A549 (cell line): ENCODE measurements at places on chromosomes 4 and X.
A peak's percentile ranks its signal among the peaks of the same experiment; 100 is the strongest.

- DNase-seq = no peak
These were observed at the start of gene FAM149A for GRCh38 chr4:186104114-186104889. Gene FAM149A (plus strand): TSS chr4:186104704.

DNA sequence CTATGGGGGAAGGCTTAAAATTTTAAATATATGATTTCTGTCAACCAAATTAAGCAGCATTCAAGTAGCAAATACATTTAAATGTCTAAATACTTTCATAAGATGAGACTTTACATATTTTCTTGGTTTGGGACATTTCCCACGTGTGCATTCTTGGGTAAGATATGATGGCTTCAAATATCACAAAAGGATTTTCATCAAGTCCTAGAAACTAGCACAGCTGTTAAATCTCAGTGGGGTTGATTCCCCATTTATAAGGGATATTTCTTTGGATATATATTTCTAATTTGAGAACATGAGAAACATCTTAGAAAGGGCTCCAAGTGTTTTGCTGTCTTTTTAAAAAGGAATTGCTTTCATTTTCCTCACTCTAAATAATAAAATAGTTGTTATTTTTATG, 90.2 kb downstream of the P2RY10 start:
- no peak for DNase-seq

DNA sequence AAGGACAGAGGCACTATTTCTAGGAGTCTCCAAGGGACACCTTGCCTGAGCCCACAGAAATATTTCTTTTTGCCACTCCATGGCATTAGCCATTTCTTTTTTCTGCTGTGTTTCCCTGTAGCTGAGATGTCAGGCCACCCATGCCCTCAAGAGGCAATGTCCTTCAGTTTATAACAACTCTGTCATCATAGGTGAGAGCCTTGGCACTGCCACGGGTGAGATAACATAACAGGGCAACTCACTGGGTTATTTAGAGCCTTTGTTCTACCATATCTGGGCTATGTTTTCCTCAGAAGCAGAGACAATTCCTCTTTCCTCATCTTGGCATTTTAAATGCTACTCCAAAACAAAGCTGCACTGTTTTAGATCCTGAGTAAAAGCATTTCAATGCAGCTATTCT, 99.9 kb upstream of the MAOA start:
- DNase-seq = no peak

DNA sequence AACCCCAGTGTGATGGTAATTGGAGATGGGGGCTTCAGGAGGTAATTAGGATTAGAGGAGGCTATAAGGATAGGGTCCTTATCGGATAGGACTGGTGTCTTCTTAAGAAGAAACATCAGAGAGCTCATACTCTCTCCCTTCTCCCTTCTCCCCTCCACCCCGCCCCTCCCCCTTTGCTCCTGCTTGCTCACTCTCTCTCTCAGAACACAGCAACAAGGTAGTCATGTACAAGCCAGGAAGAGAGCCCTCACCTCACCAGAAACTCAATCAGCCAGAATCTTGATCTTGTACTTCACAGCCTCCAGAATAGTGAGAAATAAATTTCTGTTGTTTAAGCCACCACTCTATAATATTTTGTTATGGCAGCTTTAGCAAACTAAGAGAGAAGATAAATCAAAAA, 4.5 kb downstream of the DDX60L start:
- no peak for DNase-seq

GRCh38 chr4:107996949-107997788, 7.5 kb downstream of the HADH start:
- DNase-seq = no peak

DNA sequence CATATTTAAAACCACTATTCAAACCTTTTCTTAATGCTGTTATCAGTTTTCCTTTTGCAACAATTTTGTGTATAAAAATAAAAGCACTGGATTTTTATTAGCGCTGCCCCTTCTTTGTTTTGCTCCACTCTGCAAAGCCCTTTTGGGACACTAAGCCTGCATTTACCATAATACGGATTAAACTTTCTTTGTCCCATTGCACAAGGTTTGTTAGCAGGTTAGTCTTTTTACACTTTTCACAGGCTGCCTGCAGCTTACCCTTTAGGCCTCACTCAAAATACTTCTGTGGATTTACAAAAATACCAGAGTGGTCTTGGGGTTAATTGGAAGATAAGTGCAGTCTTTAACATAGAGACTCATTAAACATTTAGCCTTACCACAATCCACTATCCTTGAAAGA, 35.7 kb upstream of the MAB21L2 start:
- DNase-seq = no peak

- DNase-seq = no peak
These were observed 18.4 kb upstream of the DDX60 start for GRCh38 chr4:168336837-168337549.

GRCh38 chrX:39817754-39818470, 279.8 kb downstream of the BCOR start:
- no peak for DNase-seq

DNA sequence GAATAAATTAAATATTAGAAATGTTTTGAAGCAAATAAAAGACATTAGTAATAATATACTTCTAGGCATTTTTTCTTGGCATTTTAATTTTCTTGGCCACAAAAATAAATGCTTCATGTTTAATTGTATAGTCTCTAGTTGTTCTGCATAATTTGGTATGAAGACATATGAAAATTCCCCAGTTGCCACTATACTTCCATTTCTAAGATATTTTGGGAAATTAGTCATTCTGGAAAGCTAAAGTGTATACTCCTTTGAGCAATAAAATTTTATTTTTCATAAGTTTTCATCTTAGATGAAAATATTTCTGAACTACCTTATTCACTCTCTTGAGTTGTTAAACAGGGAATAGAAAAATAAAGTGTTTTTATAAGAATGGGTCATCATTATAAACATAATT, 13.8 kb downstream of the HDX start:
- DNase-seq = no peak

DNA sequence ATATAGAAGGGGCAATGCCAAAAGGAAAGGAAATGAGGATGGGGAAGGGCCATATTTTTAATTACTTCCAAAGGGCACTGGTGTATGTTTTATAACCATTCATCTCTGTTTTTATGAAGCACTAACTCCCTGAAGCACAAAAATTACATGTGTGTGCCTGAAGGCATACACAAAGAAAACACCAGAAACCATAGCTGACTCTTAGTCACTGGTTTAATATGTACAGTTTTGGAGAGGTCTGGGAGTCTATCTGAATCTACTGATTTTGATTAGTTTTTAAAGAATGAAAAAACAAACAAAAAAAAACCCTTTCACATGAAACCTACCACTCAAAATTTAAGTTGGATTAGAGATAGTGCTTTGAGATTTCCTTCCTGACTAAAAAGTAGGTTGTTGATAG, 438.7 kb downstream of the RPA4 start:
- DNase-seq = no peak

GRCh38 chr4:42488554-42488953, 91.3 kb downstream of the SHISA3 start:
- DNase-seq = no peak

GRCh38 chrX:4225086-4225485, 511.6 kb upstream of the PRKX start:
- DNase-seq = no peak

DNA sequence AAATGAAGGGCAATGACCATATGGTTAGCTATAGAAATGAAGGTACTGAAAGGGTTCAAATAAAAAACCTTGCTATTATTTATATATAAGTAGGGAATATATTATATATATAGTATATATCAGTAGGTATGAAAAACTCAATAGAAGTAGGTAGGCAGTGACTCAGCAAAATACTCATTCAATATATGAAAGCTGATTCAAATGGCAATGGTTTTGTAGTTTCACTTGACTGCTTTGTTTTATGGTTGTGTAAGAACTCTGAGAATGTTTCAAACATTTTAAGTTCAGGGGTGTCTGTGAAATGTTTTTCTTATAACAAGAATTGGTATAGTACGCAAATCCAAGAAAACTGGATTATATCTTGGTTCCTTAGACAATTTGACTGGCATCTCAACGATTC, 4.1 kb downstream of the ZNF280C start:
- peak; percentile 1 for DNase-seq

- DNase-seq = no peak
These were observed 313.2 kb upstream of the DKK2 start for GRCh38 chr4:107349266-107349665.

DNA sequence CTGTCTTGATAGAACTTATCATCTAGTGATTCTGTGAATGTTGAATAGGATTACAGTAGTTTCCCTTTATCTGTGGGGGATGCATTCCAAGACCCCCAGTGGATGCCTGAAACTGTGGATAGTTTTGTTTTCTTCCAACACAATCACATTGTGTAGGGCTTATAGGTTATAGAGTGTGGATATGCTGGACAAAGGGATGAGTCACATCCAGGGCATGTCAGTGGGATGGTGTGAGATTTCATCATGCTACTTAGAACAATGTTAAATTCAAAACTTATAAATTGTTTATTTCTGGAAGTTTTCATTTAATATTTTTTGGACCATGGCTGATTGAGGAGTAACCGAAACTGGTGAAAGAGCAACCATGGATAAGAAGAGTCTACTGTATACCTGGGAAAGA, 432.3 kb upstream of the ATOH1 start:
- peak; percentile 6 for DNase-seq

GRCh38 chr4:75255261-75255660, 258.9 kb downstream of the RCHY1 start:
- DNase-seq = no peak

DNA sequence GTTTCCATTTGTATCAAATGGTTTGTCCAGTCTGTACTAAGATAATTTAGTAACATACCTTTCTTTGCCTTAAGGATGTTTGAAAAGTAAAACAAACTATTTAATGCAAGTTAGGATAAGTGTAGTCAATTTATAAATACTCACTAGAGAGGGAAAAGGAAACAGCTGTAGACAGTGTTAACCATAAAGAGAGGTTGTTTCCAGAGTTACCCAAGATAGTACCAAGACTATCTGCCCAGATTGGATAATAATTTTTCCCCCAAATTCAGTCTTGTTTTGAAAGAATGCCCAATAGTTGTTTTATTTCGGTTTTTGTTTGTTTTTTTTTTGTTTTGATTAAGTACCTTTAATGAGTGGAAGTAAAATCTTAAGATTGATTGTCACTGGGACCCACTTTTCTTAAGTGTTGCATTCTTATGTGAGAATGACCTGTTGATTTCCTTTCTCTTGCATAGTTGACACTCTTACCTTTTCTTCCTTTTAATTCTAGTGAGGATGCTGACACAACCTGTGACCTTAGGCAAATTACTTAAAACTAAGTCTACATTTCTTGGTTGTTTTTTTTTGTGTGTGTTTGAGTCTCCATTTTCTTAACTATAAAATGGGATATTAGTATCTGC, 12.8 kb downstream of the AFF1 start:
- no peak for DNase-seq

GRCh38 chrX:150212672-150213480, 150.2 kb upstream of the MAMLD1 start:
- no peak for DNase-seq

- DNase-seq = no peak
These were observed 126.9 kb downstream of the MFAP3L start for GRCh38 chr4:169899295-169899694.

DNA sequence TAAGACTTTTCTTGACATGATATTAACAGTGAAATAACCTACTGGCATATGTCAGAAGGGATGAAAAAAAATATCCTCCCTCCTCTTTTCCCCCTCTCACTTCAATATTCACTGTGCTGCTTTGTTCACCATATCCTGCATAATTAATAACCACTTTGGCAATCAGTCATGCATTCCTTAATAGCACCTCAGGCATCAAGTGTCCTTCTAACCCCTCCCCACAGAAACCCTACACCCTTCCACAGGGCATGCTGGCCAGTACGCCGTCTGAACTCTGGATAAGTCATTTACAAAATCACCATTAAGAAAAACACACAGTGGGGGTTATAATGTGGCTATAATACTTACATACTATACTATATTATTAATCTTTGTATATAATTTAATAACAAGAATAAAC, 165.9 kb downstream of the PDGFC start:
- DNase-seq = no peak

DNA sequence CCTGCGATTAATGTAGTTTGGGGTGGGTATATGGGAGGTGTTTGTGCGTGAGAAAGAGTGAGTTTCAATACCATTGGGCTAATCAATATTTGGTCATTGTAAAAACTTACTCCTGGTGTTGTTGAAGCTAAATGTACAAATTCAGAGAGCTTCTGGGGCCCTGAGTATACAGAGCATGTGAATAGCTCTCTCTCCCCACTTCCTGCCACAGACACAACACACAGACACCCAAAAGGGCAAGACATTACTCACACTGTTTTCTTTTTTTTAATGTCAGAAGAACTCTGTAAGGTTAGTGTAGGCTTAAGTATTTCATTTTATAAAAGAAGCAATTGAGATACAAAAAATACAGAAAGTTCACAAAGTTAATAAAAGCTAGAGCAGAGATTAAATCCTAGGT, 151.3 kb upstream of the KCNIP4 start:
- no peak for DNase-seq

DNA sequence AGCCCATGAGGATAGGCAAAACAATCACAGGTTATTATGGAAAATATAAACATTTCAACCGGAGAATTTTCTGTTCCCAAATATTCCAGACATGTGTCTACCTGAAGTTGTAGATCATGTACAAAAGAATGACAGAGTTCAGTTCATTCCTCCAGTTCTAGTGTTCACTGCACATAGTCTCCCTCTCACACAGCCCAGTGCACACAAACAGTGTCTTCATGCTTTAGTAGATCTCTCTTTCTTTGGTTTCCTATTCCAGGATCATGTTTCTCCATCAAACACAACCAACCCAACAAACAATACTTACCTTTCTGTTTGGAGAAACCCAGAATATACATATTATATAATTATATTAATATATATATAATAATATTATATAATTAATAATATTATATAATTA, 671.9 kb downstream of the TRIML1 start:
- no peak for DNase-seq

GRCh38 chrX:125289920-125290319, 29.8 kb upstream of the TEX13C start:
- no peak for DNase-seq

DNA sequence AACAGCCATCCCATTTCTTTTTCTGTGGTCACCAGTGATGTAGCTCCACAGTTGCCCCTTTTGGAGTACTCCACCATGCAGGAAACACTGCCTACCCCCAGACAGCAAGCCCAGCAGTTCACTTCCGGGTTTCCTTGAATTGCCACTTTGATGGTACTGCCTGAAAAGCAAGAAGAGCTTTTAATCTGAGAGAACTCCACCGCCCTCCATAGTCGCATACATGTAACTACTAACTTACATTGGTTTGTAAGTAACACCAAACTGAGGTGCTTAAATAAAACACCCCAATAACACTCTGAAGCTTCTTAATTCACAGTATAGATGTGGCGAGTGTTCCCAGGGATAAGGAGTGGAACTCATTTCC, 53.6 kb upstream of the HPSE start:
- peak; percentile 8 for DNase-seq

- peak; percentile 66 for DNase-seq
These were observed 861 bp downstream of the SEC24D start for GRCh38 chr4:118834960-118835569.

GRCh38 chr4:95539106-95539505, 9.7 kb downstream of the UNC5C start:
- DNase-seq = no peak
